OCI-LY7 (cell line): ENCODE measurements at places on chromosomes 6 and 20. TPM values are rescaled to one million over a fixed set of nuclear protein-coding genes. Genes with fewer than 3 reads are reported as not detected.

GRCh38 chr20:60812561-60812960, 439.5 kb upstream of the CDH4 start:
- DNase-seq: no peak

DNA sequence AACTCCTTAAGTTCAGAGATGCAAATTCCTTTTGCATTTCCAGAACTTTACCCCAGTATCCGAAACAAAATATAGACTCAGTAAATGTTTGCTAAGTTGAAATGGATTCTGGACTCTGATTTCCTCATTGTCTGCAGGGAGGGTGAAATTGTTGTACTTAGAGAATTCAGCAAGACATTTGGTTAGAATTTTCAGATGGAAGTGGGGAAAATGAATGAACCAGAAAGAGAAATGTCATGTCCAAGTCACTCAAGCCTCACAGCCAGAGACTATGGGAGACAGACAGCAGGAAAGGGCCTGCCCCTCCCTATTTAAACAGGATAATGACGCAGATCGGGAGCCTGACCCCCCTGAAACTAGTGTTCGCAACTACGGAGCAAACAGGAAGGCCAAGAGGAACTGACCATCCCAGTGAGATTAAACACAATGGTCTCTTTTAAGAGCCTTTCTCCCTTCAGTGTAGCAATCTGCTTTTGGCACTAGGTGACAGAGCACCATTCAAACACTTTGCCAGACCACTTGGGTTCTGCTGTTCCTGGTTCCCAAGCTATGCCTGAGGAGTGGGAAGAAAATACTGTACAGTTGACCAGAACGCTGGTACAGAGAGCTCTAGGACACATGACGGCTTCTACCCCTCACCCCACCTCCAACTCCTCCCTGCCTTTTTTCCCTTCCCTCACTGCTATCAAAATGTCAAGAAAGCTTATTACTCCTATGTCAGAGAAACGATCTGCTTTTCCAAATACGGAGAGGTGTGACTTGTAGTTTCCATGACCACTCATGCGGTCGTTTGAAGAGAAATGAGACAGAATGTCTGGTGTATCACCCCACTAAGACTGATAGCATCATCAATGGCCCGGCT, 13.7 kb downstream of the NEDD9 start:
- DNase-seq: no peak

DNA sequence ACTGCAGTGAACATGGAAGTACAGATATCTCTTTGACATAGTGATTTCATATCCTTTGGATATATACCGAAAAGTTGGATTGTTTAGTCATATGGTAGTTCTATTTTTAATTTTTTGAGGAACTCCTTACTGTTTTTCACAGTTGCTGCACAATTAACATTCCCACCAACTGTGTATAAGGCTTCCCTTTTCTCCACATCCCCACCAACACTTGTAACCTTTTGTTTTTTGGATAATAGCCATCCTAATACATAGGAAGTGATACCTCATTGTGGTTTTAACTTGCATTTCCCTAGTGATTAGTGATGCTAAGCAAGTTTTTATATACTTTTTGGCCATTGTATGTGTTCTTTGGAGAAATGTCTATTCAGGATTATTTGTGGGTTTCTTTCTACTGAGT, 45.1 kb upstream of the TENT5A start:
- DNase-seq: no peak

- DNase-seq: no peak
These were observed 567.9 kb upstream of the CITED2 start for GRCh38 chr6:139942331-139942730.

Gene CRISP3
- total RNA-seq: not detected in 2 replicates

Gene ZNF165
- 3.1 and 3.2 TPM in 2 replicates for total RNA-seq
